Pancreas (tissue), 10 donors: ENCODE measurements at places on chromosomes 11 and 22.

- H3K4me3 ChIP-seq: no peak overlapping the region
- H3K36me3 ChIP-seq: no peaks in the 10 kb centered on the region
- H3K27me3 ChIP-seq: no peaks in the 10 kb centered on the region
- peaks cover 5% of the 10 kb centered on the region for H3K4me1 ChIP-seq
Measured at GRCh38 chr11:110335358-110335757, 38.9 kb upstream of the RDX start.

- H3K4me3 ChIP-seq: no peak overlapping the region
- H3K27me3 ChIP-seq: no peaks in the 10 kb centered on the region
- peaks cover 16% of the 10 kb centered on the region for H3K4me1 ChIP-seq
- DNase-seq: no peak
- no peak overlapping the region for H3K27ac ChIP-seq
Measured at GRCh38 chr11:112965656-112966055, 4.4 kb downstream of the NCAM1 start.

DNA sequence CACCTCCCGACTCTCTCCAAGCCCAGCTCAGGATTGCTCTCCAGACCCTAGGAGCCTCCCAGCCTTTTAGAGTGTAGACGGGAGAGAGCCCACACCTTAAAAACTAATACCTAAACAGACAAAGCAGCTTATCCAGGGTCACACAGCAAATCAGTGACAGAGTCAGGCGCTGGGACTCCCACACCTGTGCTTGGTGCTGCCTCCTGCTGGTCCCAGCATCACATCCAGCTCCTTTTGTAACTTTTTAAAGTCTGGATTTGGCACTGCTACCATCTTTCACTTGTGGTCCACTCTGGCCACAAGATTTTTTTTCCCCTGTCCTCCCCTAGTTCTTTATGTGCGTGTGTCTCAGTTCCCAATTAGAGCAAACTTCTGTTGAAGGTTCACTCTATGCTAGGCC, 4.7 kb downstream of the ANO1 start:
- no peak overlapping the region for H3K4me3 ChIP-seq
- no peak for DNase-seq
- H3K36me3 ChIP-seq: no peaks in the 10 kb centered on the region
- H3K4me1 ChIP-seq: no peaks in the 10 kb centered on the region

DNA sequence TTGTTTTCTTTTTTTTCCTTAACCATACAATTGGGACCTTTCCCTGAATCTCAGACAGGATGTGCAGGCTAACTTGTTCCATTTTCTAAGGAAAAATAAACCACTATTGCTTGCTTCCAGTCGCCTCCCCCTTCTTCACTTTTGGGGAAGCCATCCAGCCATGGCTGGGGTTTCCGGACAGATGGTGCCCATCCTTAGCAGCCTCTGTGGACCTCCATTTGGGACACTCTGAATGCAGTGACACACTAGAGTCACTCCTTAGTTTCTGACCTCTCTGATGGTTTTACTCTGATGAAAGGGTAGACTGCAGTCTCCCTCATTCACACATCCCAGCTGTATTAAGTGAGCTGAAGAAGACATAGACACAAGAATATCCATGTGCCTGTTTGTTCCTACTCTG, 147.3 kb downstream of the COMMD9 start:
- H3K27ac ChIP-seq: no peak overlapping the region
- no peaks in the 10 kb centered on the region for H3K36me3 ChIP-seq
- no peak overlapping the region for H3K4me3 ChIP-seq
- DNase-seq: no peak
- H3K4me1 ChIP-seq: no peaks in the 10 kb centered on the region

- no peaks in the 10 kb centered on the region for H3K27me3 ChIP-seq
- no peaks in the 10 kb centered on the region for H3K36me3 ChIP-seq
- peak; percentile 69 for DNase-seq
- H3K27ac ChIP-seq: no peak overlapping the region
Measured at GRCh38 chr22:40525250-40525884, 111.2 kb downstream of the MRTFA start.
